Renal pelvis (tissue), 12 donors: ENCODE measurements at places on chromosomes 3 and 15. TPM values are rescaled to one million over a fixed set of nuclear protein-coding genes. Genes with fewer than 3 reads are reported as not detected.

DNA sequence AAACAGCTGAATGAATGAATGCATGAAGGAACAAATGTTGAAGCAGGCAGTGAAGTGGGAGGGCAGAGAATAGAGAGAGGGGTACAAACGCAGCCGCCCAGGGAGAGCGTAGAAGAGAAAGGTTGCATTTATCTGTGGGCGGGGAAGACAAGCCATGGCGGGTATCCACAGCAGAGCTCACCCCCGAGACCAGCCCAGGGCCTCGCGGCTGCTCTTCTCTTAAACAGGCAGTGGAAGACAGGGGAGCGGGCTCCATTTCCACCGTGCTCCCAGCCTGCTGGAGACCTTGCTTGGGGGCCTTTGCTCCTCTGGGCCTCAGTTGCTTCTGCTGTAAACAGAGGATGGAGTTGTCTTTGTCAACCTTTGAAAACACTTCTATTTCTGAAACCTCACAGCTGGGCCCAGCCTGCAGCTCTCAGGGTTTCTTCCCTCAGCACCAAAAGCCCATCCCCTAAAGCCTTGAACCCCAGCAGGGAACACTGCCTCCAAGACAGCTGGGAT lies 259.5 kb downstream of the UACA start:
- no peak for DNase-seq

Gene PRKAR2A
- polyA plus RNA-seq: 45.6 TPM

DNA sequence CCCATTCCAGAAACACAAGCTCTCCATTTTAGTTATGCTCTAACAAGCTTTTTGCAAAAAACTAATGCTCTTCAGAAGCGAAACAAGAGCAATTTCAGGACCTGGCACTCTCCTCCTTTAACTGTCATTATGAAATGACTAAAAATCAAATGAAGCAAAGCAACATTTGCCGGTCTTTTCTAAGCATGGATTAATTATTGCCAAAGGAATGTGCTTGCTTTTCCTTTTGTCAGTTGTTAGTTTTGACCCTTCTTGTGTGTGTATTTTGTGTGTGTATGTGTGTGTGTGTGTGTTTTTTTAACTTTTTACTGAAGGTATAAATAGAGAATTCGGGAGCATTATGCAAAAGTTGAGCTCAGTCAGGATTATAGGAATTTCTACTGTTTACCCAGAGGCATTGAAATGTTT lies 509.1 kb downstream of the TUSC7 start:
- no peak for DNase-seq

GRCh38 chr3:143200001-143200924 lies 80.7 kb downstream of the CHST2 start:
- peak; percentile 24 for DNase-seq

Gene C3orf38
- polyA plus RNA-seq: 26.4 TPM

DNA sequence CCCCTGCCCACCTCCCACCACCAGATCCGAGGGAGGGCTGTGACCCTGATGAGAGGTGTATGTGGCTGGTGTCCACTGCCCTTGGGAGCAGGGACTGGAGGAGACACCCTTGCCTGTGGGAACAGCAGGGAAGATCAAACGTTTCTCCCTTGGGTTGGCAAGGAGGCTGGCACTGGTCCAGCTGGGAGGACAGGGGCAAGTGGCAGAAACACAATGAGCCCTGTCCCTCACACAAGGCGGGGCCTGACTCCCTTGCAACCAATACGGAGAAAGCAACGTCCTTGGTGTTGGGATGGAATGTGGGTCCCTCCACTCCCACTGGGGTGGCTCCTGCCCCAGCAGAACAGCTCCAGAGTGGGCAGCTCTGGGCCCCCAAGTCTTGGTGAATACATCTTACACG lies 5.2 kb downstream of the HYAL2 start:
- no peak for DNase-seq

- no peak for DNase-seq
Measured at GRCh38 chr3:115401298-115401697, 222.0 kb upstream of the GAP43 start.

- no peak for DNase-seq
Measured at GRCh38 chr15:80789296-80789695, 10.1 kb downstream of the CEMIP start.

DNA sequence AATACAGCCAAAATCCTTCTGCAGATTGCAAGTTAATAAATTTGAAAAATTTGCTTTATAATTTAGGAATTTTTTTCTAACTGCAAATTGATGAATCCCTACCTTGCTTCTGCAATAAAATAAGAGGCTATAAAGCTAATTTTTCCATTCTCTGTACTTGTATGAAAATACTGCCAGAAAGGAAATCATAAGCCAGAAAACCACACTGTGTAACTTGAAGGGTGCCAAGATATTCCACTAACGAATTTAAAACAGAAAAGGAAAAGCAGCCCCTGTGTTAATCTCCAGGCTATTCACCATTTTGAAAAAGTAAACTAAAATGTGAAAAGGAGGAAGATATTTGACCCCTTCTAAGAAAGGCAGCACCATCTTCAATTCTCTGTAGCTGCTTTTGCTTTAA lies 557.9 kb upstream of the ZNF385D start:
- no peak for DNase-seq

GRCh38 chr15:98614681-98615080 lies 33.7 kb upstream of the IGF1R start:
- no peak for DNase-seq

DNA sequence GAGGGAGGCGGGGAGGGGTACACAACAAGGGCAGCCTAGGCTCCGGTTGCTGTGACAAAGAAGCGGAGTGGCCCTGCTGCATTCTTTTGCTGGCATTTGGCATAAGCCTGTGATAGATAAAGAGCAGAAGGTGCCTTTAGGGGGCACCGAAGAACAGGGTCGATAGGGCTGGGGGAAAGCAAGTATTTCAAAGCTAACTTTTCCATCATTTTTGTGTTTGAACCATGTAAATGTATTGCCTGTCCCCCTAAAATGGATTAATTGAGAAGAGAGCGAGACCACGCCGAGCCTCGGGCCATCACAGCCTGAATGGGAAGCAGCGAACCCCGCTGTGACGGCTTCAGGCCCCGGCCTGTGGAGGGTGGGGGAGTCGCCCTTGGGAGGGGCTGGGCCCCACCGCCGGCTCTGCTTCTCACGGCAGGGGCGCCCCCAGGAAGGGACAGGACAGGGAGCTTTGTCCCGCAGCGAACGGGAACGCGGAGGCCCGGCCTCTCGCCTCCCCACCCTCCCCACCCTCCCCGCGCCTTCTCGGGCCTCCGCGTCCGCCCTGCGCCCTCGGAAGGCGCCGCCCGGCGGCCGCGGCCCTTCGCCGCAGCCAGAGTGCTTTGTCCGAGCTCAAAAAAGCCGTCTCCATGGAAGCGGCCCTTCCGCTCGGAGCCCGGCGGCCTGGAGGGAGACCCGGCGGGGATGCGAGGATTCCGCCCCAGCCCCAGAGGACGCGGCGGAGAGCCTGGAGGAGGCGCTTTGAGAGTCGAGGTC lies 32.4 kb upstream of the ALDH1L1 start:
- DNase-seq: peak; percentile 72

Gene LRRIQ4
- polyA plus RNA-seq: 0.11 TPM

DNA sequence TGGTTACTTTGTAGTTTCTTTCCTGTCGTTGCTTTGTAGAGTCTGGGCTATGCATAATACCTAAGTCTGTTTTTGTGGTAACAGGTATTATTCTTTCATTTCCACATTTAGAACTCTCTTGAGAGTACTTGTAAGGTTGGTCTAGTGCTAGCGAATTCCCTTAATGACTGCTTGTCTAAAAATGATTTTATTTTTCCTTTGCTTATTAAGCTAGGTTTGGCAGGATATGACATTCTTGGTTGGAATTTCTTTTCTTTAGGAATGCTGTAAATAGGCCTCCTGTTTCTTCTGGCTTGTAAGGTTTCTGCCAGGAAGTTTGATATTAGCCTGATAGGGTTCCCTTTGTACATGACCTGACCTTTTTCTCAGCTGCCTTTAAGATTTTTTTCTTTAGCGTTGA lies 70.1 kb upstream of the SGO1 start:
- DNase-seq: no peak

- no peak for DNase-seq
Measured at GRCh38 chr15:64824929-64825430, 467 bp downstream of the PIF1 start.

Gene TMED3
- polyA plus RNA-seq: 64.4 TPM

DNA sequence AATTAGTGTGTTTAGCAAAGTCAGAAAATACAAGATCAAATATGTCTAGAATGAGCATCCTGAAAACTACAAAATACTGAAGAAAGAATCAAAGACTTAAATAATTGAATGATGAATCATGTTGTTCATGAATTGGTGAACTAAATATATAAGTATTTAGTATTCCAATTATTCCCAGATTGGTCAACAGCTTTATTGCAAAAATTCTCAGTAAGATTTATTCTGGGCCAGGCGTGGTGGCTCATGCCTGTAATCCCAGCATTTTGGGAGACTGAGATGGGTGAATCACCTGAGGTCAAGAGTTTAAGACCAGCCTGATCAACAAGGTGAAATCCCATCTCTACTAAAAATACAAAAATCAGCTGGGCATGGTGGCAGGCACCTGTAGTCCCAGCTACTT lies 250.0 kb upstream of the NECTIN3 start:
- DNase-seq: no peak

DNA sequence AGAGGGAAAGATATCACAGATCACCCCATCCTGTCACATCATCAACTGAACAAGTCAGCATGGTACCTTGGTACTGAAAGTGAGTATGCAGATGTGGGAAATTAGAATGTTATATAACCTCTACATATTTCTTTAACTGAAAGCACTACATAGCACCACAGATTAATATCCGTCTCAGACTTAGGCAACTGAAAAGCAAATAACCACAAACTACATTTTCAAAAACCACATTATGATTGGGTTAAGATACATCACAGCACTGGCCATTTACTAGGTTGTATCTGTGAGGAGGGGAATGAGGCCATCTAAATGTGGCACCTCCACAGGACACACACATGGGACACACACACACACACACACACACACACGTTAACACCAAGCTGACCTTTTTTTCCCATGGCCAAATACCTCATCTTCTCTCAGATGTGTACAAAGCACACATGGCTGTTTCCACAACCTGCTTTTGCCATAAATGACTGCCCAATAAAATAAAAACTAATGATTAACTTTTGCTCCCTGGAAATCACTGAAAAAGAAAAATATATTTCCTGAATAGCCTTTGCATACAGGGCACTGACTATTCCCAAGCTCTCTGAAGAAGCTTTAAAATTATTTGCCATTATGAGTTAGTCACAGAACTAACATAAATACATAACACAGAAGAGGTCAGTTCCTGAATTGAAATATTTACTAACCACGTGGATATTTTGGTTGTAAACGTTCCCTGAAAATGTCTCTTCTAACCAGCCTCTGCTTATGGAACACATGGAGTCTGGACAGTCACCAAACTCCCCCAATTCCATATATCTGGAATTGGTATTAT lies 60.1 kb downstream of the SUMF1 start:
- DNase-seq: peak; percentile 38

Gene RFX7
- 21.8 TPM for polyA plus RNA-seq

Gene LYZL4
- polyA plus RNA-seq: not detected

Gene GRK7
- polyA plus RNA-seq: 0.13 TPM

Gene SLC51B
- 14.1 TPM for polyA plus RNA-seq

- DNase-seq: peak; percentile 89
Measured at GRCh38 chr3:69200384-69201068, 78.1 kb upstream of the LMOD3 start.

DNA sequence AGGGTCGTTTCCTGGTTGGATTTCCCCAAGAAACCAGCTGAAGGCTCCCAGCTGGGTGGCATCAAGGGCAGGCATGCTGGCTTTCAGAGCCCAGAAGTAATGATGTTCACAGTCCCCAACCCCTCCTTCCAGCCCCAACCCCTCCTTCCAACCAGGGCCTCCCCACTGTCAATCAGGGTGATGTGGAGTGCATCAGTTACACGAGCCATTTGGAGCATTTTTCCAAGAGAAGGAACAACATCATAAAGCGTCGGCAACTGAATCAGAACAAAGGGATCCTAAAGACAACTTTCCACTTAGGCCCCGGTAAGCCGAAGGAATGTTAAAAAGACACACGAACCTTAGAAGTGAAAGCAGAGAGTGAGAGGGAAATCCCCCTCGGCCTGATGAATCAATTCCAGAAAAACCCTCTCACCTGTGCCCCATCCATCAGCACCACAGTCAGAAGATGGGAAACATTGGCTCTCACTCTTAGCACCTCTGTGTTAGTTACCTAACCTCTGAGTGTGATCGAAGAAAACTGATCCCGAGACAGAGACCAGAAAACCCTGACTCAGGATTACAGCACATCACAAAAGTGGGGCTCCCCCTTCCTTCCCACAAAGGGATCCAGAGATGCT lies 101.2 kb upstream of the WNT5A start:
- no peak for DNase-seq

DNA sequence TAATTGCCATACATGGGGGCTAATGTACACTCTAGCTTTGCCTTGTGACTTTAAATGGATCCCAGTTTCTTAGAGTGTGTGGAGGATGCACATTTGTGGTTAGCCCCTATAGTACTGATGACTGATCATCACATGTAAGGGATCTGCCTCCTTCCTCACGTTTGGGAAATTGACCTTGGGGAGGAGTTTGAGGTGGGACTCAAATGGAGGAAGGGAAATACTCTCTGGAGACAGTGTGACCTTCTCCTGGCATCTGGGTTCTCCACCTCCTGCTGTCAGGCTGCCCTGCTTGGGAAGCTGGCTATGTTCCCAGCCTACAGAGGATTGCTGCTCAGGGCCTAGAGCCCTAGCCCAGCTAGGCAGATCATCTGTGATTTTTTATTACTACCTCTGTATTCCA lies 48.7 kb downstream of the PPM1L start:
- DNase-seq: no peak

Gene SYNPR
- not detected for polyA plus RNA-seq

DNA sequence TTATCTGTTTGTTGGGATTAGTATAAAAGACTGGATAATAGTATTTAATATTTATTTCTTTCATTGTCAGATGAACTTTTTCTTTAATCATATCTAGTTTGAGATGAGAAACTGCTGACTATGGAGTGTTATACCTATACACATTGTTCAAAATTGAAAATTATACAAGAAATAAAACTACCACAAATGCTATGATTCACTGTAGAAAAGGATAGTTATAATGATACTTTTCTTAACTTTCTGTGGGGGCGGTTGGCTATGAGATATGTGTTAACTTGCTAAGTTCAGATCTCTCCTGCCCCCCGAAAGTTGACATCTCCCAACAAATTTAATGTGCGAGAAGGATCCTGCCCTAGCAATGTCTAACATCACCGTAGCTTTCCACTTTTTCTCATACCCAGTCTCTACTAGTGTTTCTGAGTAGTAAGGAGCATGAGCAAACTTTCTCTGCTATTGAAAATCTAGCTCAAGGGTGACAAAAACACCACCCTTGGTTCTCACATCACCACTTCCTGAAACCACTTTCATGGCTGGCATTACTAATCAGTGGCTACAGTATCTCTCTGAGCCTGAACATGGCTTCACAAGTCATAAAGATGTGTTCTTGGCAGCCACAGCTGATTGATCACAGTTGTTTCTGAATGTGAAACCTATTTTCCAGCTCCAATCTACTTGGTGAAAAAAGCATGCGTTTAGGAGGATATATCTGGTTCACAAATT lies 15.8 kb upstream of the SAMMSON start:
- no peak for DNase-seq

- no peak for DNase-seq
Measured at GRCh38 chr3:135362889-135363288, 567.8 kb downstream of the EPHB1 start.
